ENCODE measurements at places on chromosomes 6 and 20.

DNA sequence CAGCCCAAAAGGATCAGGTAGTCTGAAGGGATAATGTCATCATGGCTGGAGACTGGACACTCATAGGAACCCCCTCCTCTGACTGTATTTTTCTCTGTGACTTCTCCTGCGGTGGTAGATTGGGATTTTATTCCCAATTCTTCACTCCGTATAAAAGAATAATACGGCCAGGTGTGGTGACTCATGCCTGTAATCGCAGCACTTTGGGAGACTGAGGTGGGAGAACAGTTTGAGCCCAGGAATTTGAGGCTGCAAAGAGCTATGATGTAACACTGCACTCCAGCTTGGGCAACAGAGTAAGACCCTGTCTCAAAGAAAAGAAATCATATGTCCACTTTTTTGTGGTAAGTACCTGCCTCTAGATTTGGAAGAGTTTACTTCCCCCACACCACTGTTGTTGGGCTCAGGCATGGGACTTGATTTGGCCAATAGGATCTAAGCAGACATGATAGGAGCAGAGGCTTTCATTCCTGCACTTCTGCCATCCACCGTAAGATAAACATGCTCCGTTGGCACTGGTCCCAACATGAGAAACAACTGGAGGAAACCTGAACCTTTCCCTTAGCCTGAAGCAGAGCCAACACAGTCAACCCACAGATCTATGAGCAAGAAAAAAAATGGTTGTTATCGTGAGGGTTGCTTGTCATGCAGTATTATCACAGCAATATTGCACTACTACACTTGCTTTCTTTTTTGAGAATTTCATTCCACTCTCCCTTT is 82.0 kb downstream of the JPH2 start:
- no peak overlapping the region for H3K27ac ChIP-seq
- H3K4me3 ChIP-seq = no peak overlapping the region
- H3K4me1 ChIP-seq = no peaks in the 10 kb centered on the region
- H3K36me3 ChIP-seq = no peaks in the 10 kb centered on the region

- DNase-seq = no peak
- no peaks in the 10 kb centered on the region for H3K4me1 ChIP-seq
- no peaks in the 10 kb centered on the region for H3K36me3 ChIP-seq
- H3K4me3 ChIP-seq = no peak overlapping the region
These were observed 124.0 kb downstream of the PXDC1 start for GRCh38 chr6:3627501-3627900.

GRCh38 chr6:145420599-145420998 is 314.7 kb downstream of the EPM2A start:
- no peak overlapping the region for H3K27ac ChIP-seq
- H3K36me3 ChIP-seq = no peaks in the 10 kb centered on the region

DNA sequence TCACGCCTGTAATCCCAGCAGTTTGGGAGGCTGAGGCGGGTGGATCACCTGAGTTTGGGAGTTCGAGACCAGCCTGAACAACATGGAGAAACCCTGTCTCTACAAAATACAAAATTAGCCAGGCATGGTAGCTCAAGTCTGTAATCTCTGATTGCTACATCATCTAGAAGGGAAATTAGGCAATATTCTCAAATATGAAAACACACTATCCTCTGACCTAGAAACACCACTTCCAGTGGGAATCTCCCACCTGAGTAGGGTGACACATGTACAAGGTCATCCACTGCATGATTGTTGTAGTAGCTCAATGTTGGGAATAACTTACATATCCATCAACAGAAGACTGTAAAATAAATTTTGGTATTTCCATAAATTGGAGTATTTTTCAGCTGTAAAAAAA is 19.1 kb upstream of the SIRPD start:
- H3K36me3 ChIP-seq = no peaks in the 10 kb centered on the region
- no peaks in the 10 kb centered on the region for H3K4me1 ChIP-seq
- DNase-seq = no peak
- no peaks in the 10 kb centered on the region for H3K27me3 ChIP-seq

DNA sequence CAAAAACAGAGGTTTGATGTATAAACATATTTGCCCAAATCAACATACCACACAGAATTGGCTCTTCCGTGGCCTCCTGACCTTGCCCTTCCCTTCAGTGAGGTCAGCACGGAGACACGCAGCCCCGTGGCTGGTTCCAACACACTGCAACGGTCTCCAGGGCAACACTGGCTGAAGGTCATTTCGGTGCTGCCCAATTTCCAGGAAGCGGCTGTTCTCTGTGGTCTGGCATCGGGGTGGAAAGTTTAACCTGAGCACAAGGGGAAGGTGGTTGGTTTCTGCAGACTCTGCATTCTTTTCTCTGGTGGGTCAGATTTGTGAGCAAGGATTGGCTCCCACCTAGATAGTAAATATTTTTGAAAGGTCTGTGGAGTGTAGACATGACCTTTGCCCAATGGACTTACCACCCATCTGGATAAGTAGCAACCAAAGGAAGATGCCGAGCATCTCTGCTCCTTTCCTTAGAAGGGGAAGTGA is 177.6 kb upstream of the PHACTR1 start:
- H3K27ac ChIP-seq = peak overlapping the region; percentile 37
- H3K27me3 ChIP-seq = no peaks in the 10 kb centered on the region
- H3K4me1 ChIP-seq = peaks cover 21% of the 10 kb centered on the region
- no peaks in the 10 kb centered on the region for H3K36me3 ChIP-seq
- peak; percentile 88 for DNase-seq

- no peaks in the 10 kb centered on the region for H3K36me3 ChIP-seq
- no peaks in the 10 kb centered on the region for H3K27me3 ChIP-seq
- H3K4me1 ChIP-seq = no peaks in the 10 kb centered on the region
- DNase-seq = no peak
- H3K4me3 ChIP-seq = no peak overlapping the region
- H3K27ac ChIP-seq = no peak overlapping the region
These were observed 290.8 kb downstream of the THBS2 start for GRCh38 chr6:168962886-168963285.

DNA sequence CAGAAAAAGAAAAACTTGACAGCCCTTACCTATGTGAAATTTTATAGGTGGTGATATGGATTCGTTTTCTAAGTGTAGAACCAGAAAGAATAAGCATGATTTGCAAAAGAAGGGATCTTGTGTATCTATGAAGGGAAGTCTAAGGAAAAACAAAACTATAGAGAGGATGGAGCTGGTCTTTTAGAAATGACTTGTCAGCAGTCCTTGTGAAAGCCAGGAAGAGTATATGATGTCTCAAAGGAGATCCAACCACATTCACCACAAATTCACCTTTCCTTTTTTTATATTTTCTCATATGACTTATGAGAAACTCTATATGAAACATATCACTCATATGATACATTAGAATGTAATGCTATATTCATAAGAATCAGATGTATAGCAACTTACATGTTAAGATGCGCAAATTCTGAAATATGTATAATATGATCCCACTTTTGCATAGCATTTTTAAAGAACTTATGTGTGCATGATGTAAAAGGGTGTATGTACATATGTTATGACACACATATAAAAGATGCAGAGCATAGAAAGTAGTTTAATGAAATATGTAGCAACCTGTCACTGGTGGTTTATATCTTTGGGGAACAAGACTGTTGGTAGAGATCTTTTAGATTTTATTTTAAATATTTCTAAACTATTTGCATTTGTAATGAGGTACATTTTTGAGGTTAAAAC is 91.9 kb upstream of the NUP153 start:
- no peaks in the 10 kb centered on the region for H3K4me1 ChIP-seq
- no peak overlapping the region for H3K4me3 ChIP-seq
- DNase-seq = no peak
- peaks cover 86% of the 10 kb centered on the region for H3K36me3 ChIP-seq
